ENCODE measurements at places on chromosomes 13 and 19.

DNA sequence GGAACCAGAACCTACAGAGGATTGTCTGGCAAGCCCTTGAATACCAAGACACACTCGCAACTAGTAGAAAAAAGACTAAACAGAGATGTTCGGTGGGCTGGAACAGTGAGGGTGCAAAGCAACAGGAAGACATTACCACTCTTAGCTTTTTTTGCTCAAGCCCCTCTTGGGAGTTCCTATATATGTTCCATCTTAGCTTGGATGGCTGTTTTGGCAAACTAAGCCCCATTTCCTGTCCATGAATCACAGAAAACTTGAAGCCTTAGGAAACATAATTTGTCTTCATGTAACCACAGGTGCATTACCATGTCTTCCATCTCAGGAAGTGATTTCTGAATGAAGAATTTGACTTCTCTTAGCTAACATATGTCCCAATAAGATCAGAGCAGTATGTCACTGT, 446.3 kb downstream of the OLFM4 start:
- DNase-seq = no peak

DNA sequence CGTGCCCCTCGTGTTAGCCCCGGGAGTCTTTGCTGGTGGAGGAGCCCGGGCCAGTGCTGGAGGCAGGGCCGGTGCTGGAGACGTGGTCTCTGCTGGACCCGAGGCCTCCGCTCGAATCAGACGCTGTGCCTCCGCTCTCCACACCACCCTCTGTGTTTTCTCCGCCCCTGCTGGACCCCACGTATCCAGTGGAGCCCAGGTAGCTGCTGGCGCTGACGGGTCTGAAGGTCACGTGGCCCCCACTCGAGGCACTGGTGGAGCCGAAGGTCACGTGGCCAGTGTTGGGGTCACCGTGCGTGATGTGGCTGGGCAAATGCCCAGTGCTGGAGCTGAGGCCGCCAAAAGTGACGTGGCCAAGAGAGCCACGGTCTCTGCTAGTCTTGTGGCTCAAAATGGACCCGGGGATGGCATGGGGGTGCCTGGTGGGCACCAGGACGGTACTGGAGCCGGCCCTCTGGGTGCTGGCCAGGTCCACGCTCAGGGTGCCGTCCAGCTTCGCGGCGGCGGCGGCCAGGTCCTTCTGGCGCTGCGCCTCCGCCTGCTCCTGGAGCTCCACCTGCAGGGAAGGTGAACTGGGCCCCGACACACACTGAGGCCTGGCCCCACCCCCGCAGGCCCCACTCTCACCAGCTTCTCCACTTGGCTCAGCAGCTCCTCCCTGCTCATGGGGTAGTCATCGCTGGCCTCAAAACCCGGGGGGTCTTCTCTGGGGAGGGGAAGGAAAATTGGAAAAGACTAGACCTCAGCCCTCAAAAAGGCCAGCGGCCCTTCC, 27.3 kb downstream of the ZNF114 start:
- DNase-seq = no peak

GRCh38 chr13:97242755-97243497, 20.8 kb downstream of the MBNL2 start:
- no peak for DNase-seq

GRCh38 chr13:48068036-48068435, 26.9 kb downstream of the MED4 start:
- no peak for DNase-seq

- DNase-seq = no peak
These were observed 911.0 kb downstream of the UQCRFS1 start for GRCh38 chr19:28301961-28302360.

GRCh38 chr19:41590936-41591335, 15.0 kb downstream of the CEACAM21 start:
- DNase-seq = no peak

DNA sequence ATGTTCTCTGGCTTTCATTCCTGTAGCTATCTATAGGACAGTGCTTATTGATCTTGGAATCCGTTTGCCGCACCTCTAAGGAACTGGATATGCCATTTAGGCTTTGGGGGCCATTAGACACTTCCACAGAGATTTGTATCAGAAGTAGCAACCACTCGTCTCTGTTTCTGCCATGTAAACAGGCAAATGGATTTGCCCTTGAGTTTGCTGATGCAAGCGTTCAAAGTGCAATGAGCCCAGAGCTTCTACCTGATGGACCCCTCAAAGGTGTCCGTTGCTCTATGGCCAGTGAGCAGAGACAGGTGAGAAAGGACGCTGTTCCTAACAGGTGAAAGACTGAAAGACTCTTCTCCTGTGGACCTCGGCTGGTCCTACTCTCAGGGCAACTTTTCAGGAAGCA, 302.9 kb downstream of the ZNF536 start:
- no peak for DNase-seq

DNA sequence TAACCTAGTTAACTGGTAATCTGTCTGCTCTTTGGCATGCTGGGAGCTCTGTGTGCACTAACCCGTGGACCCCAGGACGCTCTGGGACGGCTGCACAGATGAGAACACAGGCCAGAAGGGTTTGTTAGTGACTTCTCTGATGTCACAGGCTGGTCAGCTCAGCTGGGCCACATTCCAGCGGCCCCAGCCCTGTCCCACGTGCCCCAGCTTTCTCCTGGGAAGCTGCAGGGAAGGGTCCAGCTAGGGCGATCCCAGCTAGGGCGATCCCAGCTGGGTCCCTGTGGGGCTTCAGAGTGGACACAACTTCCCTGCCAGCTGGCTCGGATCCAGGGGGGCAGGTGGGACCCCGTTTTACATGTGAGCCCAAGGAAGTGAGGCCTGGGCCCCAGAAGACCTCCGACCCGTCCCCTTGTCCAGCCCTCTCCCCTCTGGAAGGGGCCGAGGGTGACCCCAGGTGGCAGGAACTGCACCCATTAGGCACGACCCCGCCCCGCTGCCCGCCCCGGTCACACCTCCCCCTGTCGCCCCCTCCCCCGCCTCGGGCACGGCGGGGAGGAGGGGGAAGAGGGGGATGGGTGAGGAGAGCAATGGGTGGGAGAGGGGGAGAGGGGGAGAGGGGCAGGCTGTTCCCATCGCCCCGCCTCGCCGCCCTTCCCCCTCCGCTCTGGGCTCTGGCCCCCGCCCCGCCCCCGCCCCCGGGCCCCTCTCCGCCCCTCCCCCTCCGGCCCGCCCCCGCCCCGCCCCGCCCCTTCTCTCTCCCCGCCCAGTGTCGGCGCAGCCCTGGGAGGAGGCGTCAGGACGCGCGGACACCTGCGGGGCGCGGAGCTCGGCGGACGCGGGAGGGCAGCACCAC, 75.2 kb upstream of the MCF2L start:
- DNase-seq = no peak

GRCh38 chr19:11479090-11479897, 1.6 kb downstream of the ELAVL3 start:
- DNase-seq = no peak

GRCh38 chr13:40812102-40812501, 22.7 kb downstream of the SLC25A15 start:
- no peak for DNase-seq

DNA sequence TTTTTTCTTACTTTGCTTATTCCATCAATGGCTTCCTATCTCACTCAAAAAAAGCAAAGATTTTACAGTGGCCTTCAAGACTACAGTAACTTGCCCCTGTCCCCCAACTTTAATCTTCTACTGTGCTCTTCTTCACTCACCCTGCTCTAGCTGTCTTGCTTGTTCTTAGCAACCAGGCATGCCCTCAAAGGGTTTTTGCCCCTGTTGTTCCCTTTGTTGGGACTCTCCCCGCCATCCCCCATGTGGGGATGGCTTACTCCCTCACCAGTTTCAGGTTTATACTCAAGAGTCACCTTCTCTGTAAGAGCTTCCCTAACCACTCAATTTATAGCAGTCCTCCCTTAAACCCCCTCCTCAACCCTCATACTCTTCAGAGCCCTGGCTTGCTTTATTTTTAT, 5.4 kb downstream of the MTMR6 start:
- DNase-seq = no peak

DNA sequence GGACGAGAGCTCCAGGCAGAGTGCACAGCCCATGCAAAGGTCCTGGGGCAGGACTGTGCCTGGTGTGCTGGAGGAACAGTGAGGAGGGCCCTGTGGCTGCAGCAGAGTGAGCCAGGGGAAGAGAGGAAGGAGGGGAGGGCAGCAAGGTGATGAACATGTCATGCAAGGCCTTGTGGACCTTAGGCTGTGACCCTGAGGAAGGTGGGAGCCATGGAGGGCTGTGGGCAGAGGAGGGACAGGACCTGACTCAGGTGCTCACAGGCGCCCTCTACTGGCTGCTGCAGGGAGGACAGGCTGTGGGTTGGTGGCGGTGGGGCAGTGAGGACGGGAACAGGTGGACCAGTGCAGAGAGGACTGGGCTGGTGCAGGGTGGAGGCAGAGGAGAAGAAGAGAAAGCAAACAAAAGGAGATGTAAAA, 170.3 kb downstream of the PTPRS start:
- no peak for DNase-seq

- no peak for DNase-seq
These were observed 69.6 kb downstream of the ARHGEF7 start for GRCh38 chr13:111184458-111185401.

GRCh38 chr13:71873418-71874247, 6.6 kb upstream of the DACH1 start:
- DNase-seq = no peak

GRCh38 chr13:47908197-47908902, 92.7 kb downstream of the SUCLA2 start:
- no peak for DNase-seq

DNA sequence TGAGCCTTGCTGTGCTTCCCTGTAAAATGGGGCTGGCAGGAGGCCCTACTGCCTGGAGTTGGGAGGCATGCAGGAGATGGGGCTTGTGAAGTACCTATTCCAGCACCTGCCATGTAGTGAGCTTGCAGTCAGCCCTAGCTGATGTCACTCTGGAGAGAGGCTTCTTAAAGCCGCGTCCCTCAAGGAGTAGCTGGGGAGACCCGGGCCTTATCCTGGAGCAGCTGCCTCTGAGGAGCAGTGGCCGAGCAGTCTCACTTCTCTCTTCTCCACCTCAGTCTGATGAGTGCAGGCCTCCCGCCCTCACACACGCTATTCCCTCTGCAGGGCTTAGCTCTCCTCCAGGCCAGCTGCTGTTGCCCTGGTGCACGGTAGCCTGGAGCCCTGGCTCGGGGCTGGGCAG, 18.0 kb downstream of the CLASRP start:
- DNase-seq = no peak

- no peak for DNase-seq
These were observed 79.4 kb downstream of the ZIC5 start for GRCh38 chr13:99892196-99892613.

DNA sequence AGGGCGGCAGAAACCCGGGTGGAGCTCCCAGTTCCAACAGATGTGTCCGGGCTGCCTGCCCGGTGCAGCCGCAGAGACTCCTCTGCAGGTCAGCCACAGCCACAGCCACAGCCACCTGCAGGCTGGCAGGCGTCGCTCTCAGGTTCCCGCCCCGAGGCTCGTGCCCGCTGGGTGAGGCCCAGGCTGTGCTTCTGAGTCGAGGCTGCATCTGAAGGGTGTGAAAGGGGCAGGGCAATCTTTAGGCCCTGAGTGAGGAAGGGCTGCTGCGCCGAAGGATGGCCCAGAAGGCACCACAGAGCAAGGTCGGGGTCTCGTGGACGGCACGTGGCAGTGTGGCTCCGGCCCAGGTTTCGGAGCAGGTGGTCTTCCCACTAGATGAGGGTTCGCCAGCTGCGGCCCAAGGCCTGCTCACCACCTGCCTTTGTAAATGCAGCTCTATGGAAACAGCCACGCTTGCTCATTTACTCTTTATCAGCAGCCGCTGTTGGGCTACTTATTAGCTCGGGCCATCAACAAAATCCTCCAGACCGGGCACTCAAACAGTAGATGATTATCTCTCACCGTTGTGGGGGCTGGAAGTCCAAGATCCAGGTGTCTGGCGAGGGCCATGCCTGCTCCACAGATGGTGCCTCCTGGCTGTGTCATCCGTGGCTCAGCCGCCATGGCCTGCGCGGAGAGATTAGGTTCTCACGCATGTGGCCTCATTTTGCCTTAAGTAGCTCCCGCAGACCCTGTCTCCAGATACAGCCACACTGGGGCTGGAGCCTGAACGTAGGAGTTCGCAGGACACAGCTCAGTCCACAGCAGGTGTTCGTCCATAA, 40.3 kb upstream of the TFDP1 start:
- no peak for DNase-seq

GRCh38 chr19:47408156-47408938, 11.0 kb downstream of the MEIS3 start:
- no peak for DNase-seq

GRCh38 chr13:69458013-69458412, 649.6 kb upstream of the ATXN8OS start:
- DNase-seq = no peak

DNA sequence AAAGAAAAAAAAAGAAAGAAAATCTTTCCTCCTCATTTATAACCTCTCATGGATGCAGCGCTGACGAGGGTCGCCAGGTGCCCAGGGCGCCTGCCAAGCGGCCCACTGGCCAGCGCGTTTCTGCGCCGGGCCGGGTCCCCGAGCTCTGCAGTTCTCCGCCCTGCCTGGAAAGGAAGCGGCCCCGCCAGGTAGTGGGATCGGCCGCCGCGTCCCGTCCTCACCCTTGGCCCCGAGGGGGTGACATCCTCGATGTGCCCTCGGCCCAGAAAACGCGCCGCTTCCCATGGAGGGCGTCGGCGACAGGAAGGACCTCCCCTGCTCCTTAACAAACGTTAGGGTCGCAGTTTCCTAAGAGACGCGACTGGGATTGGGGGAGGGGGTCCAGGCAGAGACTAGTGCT, 56.9 kb downstream of the ZNF726 start:
- no peak for DNase-seq

DNA sequence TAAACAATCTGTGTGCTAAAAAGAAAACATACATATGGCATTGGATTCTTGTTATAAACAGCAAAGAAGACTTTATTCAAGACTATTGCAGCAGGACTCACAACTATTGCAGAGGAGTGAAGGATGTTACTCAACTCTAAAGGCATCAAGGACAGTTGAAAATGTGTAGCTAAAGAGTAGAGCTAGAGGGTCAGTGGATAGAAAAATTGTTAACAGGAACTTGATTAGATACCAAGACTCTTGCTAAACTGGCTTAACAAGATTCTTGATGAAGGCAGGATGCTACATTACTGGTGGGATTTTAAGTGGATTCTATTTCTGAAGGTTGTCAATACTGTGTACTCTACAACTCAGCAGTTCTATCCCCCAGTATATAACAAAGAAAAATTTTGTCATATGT, 1183.3 kb downstream of the SLITRK1 start:
- no peak for DNase-seq

- no peak for DNase-seq
These were observed 2676.6 kb downstream of the PCDH9 start for GRCh38 chr13:64553411-64554129.
